ENCODE measurements at places on chromosomes 7 and 10. TPM values are rescaled to one million over a fixed set of nuclear protein-coding genes. Genes with fewer than 3 reads are reported as not detected.

DNA sequence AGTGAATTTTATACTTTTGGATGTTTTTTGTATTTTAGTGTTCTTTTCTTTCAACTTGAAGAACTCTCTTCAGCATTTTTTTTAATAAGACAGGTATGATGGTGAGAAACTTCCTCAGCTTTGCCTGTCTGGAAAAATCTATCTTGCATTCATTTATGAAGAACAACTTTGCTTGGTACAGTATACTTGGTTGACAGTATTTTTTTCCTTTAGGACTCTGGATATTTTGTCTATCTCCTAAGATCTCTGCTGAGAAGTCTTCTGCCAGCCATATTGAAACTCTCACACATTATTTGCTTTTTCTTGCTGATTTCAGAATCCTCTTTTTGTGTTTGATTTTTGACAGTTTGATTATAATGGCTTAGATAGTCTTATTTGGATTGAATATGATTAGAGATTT lies 405.0 kb upstream of the GHITM start:
- no peaks in the 10 kb centered on the region for H3K4me1 ChIP-seq
- no peak overlapping the region for H3K4me3 ChIP-seq
- no peak for DNase-seq
- H3K27ac ChIP-seq: no peak overlapping the region

- no peak for DNase-seq
- H3K27ac ChIP-seq: no peak overlapping the region
- H3K4me3 ChIP-seq: no peak overlapping the region
- H3K36me3 ChIP-seq: no peaks in the 10 kb centered on the region
- no peaks in the 10 kb centered on the region for H3K27me3 ChIP-seq
Observed at GRCh38 chr10:3330663-3331062, 158.1 kb upstream of the PITRM1 start.

DNA sequence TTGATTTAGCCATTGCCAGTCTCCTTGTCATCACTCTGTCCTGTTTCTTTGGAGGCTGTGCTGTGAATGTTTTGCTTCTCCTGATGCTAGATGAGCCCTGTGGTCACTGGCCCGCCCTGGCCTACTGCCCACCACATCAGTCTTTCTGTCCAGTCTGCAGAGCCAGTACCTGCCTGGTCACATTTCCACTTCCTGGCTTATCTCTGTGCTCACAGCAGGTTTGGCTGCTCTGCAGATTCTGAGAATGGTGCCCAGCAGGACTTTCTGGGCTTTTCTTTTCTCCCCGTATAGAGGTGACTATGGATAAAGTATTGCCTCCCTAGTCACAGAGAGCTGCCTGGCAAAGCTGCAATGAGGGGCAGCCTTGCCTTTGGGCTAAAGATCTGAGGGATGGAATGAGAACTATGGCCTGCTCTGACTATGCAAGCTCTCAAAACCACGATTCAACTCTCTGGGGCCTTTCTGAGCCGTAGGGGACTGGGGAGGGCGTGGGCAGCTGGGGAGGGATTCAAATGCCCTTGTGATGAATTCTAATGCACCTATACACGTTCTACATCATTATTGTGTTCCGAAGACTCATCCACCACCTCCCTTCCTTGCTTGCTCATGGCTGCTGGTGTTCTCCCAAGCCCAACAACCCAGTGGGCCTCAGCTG lies 410.4 kb upstream of the NPVF start:
- no peak overlapping the region for H3K27ac ChIP-seq
- H3K36me3 ChIP-seq: no peaks in the 10 kb centered on the region
- H3K4me3 ChIP-seq: no peak overlapping the region
- H3K27me3 ChIP-seq: peaks cover 19% of the 10 kb centered on the region

- H3K36me3 ChIP-seq: no peaks in the 10 kb centered on the region
- H3K4me3 ChIP-seq: no peak overlapping the region
- no peaks in the 10 kb centered on the region for H3K4me1 ChIP-seq
- DNase-seq: no peak
- H3K27me3 ChIP-seq: no peaks in the 10 kb centered on the region
Observed at GRCh38 chr10:5385224-5385623, 19.4 kb downstream of the TUBAL3 start.

Gene PDE6C
- total RNA-seq: not detected

DNA sequence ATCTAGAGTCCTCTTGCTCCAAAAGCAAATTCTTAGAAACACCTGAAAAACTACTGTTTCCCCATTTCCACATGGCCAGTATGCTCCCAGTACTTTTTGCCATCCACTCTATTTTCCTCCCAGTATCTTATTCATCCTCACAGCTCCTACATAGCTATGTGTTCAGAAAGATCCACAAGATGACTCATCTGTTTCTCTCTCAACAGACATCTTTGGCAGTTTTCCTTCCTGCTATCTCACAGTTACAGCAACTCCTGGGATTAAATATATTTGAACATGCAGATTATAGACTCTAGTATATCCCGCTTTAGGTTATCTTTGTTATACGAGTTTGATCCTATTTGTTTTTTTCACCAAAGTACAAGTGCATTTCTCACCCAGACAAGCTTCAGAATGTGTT lies 675.6 kb upstream of the POT1 start:
- no peak for DNase-seq
- H3K4me3 ChIP-seq: no peak overlapping the region
- no peaks in the 10 kb centered on the region for H3K36me3 ChIP-seq
- no peak overlapping the region for H3K27ac ChIP-seq
- no peaks in the 10 kb centered on the region for H3K27me3 ChIP-seq

Gene C7orf57
- total RNA-seq: 2.5 TPM

Gene PRKCQ
- 5.3 TPM for total RNA-seq

DNA sequence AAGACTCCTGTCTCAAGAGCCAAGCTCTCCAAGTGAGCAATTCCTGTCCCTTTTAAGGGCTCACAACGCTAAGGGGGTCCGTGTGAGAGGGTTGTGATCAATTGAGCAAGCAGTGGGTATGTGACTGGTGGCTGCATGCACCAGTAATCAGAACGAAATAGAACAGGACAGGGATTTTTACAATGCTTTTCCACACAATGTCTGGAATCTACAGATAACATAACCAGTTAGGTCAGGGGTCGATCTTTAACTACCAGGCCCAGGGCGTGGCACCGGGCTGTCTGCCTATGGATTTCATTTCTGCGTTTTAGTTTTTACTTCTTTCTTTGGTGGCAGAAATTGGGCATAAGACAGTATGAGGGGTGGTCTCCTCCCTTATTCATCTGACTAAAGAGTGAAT lies 54.9 kb upstream of the SP4 start:
- no peaks in the 10 kb centered on the region for H3K4me1 ChIP-seq
- H3K27ac ChIP-seq: no peak overlapping the region
- no peaks in the 10 kb centered on the region for H3K27me3 ChIP-seq
- DNase-seq: no peak
- H3K36me3 ChIP-seq: no peaks in the 10 kb centered on the region

- peak; percentile 40 for DNase-seq
- H3K27me3 ChIP-seq: no peaks in the 10 kb centered on the region
- H3K36me3 ChIP-seq: no peaks in the 10 kb centered on the region
- H3K4me1 ChIP-seq: no peaks in the 10 kb centered on the region
- no peak overlapping the region for H3K27ac ChIP-seq
- H3K4me3 ChIP-seq: no peak overlapping the region
Observed at GRCh38 chr7:146961617-146962016, 845.0 kb downstream of the CNTNAP2 start.

- peak overlapping the region; percentile 3 for H3K4me3 ChIP-seq
- peak overlapping the region; percentile 79 for H3K27ac ChIP-seq
- peaks cover 77% of the 10 kb centered on the region for H3K4me1 ChIP-seq
Observed at GRCh38 chr7:55120501-55121198, 101.8 kb downstream of the EGFR start.

DNA sequence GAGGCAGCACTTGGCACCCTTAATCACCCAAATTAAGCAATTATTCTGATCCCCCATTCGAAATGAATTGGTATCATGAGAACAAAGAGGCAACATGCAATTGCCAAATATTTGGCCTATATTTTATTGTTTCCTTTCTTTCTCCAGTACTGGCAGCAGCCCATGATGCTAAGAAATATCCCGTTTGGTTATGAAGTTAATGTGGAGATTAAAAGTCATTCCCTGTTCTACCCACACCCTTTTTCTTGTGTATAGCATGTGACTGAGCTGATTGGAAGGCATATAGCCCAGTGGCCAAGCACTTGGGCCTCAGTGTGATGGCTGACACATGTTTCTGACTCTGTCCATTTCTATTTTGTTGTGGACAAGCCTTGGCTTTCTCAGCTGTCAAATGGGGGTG lies 692.3 kb upstream of the GALNT17 start:
- H3K4me1 ChIP-seq: no peaks in the 10 kb centered on the region
- H3K4me3 ChIP-seq: no peak overlapping the region
- H3K36me3 ChIP-seq: no peaks in the 10 kb centered on the region
- H3K27me3 ChIP-seq: peaks cover 22% of the 10 kb centered on the region
- H3K27ac ChIP-seq: no peak overlapping the region
- no peak for DNase-seq

Gene ZP3
- 14.2 TPM for total RNA-seq

Gene SCRN1
- total RNA-seq: 94.4 TPM

Gene AGAP6
- 16.0 TPM for total RNA-seq

Gene FGL2
- total RNA-seq: not detected

Gene PNLIPRP1
- total RNA-seq: not detected

GRCh38 chr10:27223964-27224363 lies 16.6 kb downstream of the ACBD5 start:
- no peak overlapping the region for H3K4me3 ChIP-seq
- no peaks in the 10 kb centered on the region for H3K36me3 ChIP-seq
- DNase-seq: no peak
- H3K27me3 ChIP-seq: no peaks in the 10 kb centered on the region
- no peaks in the 10 kb centered on the region for H3K4me1 ChIP-seq

- no peaks in the 10 kb centered on the region for H3K4me1 ChIP-seq
- H3K36me3 ChIP-seq: no peaks in the 10 kb centered on the region
- no peak overlapping the region for H3K4me3 ChIP-seq
Observed at GRCh38 chr10:79140085-79140793, 71.5 kb downstream of the ZMIZ1 start.

GRCh38 chr10:58638388-58638787 lies 125.7 kb downstream of the BICC1 start:
- H3K4me3 ChIP-seq: no peak overlapping the region
- H3K27ac ChIP-seq: no peak overlapping the region
- no peaks in the 10 kb centered on the region for H3K27me3 ChIP-seq

GRCh38 chr7:150897502-150898474 lies 45.5 kb downstream of the AOC1 start:
- H3K36me3 ChIP-seq: no peaks in the 10 kb centered on the region
- DNase-seq: no peak
- no peak overlapping the region for H3K27ac ChIP-seq
- H3K4me1 ChIP-seq: no peaks in the 10 kb centered on the region
- peaks cover 33% of the 10 kb centered on the region for H3K27me3 ChIP-seq

Gene SYT15B
- 0.94 TPM for total RNA-seq

Gene CALCR
- total RNA-seq: not detected

DNA sequence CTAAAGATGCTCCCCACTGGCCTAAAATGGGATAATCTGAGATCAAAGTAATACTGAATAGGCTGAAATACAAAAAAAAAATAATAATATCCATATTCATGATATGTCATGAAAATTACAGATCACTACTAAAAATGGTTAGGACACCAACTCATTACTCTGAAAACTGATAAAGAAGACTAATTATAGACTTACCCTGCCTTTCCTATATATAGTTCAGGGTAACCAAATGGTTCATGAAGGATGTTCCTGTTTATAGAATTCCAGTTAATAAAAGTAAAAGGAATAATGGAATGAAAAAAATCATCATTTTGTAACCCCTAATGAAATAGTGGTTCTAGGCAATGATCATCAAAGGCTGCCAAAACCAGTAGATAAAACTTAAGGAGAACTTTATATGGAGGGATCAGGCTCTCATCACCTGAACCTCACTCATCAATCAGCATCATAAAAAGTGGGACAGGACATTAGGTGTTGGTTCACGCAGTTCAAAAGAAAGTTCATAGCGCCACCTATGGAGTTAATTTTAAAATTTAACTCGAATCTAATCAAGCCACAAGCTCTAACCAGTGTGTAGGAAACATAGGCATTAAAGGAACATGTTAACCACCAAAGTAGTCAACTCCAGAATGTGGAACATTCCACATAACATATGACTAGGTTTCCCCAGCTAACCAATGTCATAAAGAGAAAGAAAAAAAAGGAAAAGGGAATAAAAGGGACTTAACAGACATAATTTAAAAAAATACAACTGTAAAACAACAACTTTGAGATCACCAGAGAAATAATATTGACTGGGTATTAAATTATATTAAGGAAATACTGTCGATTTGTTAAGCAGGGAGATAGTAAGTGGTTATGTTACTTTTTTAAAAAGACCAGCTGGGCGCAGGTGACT lies 35.7 kb downstream of the P4HA1 start:
- H3K4me1 ChIP-seq: no peaks in the 10 kb centered on the region
- no peak overlapping the region for H3K27ac ChIP-seq
- H3K4me3 ChIP-seq: no peak overlapping the region

- no peak for DNase-seq
- no peaks in the 10 kb centered on the region for H3K36me3 ChIP-seq
- H3K4me3 ChIP-seq: no peak overlapping the region
- H3K27ac ChIP-seq: no peak overlapping the region
- H3K27me3 ChIP-seq: peaks cover 9% of the 10 kb centered on the region
- no peaks in the 10 kb centered on the region for H3K4me1 ChIP-seq
Observed at GRCh38 chr10:78581133-78581694, 487.6 kb upstream of the ZMIZ1 start.

Gene GLI3
- not detected for total RNA-seq

GRCh38 chr10:79166312-79166721 lies 97.6 kb downstream of the ZMIZ1 start:
- no peak overlapping the region for H3K4me3 ChIP-seq
- no peak for DNase-seq
- H3K27ac ChIP-seq: no peak overlapping the region
- H3K4me1 ChIP-seq: peaks cover 19% of the 10 kb centered on the region
- 0 out of 2 replicates have a peak, but pooled peaks cover 6% of the 10 kb centered on the region for H3K36me3 ChIP-seq

- H3K4me3 ChIP-seq: peak overlapping the region; percentile 33
- H3K27me3 ChIP-seq: peaks cover 74% of the 10 kb centered on the region
- no peaks in the 10 kb centered on the region for H3K36me3 ChIP-seq
- H3K4me1 ChIP-seq: no peaks in the 10 kb centered on the region
Observed at GRCh38 chr10:43304687-43305333, 37.9 kb upstream of the RASGEF1A start.

Gene PRSS37
- not detected for total RNA-seq

Gene NPC1L1
- 0.30 TPM for total RNA-seq

GRCh38 chr7:31494421-31494820 lies 19.5 kb upstream of the ITPRID1 start:
- H3K27ac ChIP-seq: no peak overlapping the region
- H3K36me3 ChIP-seq: no peaks in the 10 kb centered on the region
- no peak for DNase-seq
- H3K4me1 ChIP-seq: no peaks in the 10 kb centered on the region
- H3K4me3 ChIP-seq: no peak overlapping the region

- no peak overlapping the region for H3K27ac ChIP-seq
- H3K4me1 ChIP-seq: peaks cover 17% of the 10 kb centered on the region
- no peaks in the 10 kb centered on the region for H3K27me3 ChIP-seq
Observed at GRCh38 chr7:43677864-43678263, 51.5 kb downstream of the COA1 start.

Gene RBP4
- 0.57 TPM for total RNA-seq

- no peaks in the 10 kb centered on the region for H3K36me3 ChIP-seq
- H3K27me3 ChIP-seq: no peaks in the 10 kb centered on the region
- DNase-seq: peak; percentile 75
Observed at GRCh38 chr7:120407010-120407409, 134.0 kb downstream of the KCND2 start.

Gene AZGP1
- not detected for total RNA-seq

GRCh38 chr7:28245123-28245878 lies 64.7 kb upstream of the JAZF1 start:
- DNase-seq: no peak
- no peaks in the 10 kb centered on the region for H3K27me3 ChIP-seq
- no peak overlapping the region for H3K27ac ChIP-seq
